ENCODE measurements at places on chromosomes 3 and 15.

GRCh38 chr3:45223889-45224727, 2.0 kb downstream of the TMEM158 start:
- DNase-seq, result no peak

GRCh38 chr3:134709561-134710312, 58.9 kb upstream of the KY start:
- DNase-seq, result no peak

- DNase-seq, result no peak
Observed at GRCh38 chr3:107740992-107741896, 218.5 kb downstream of the BBX start.

DNA sequence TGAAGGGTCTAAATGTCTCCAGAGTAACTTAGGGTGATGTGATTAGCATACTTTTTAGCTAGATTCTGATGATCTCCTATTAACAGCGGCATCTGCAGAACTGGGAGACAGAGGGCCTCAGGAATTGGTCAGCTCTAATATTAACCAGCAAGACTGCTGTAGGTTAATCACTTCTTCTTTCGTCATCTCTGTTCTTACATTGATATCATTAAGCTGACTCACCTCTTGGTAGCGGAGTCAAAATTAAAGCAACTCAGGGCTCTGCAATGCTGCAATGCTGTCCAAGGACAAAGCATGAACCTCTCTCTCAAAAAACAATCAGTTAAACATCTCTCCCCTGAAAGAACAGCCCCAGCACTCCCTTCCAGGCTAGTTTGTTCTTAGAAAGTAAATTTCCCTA, 57.5 kb upstream of the TRA2B start:
- no peak for DNase-seq

GRCh38 chr3:190070622-190071347, 49.9 kb downstream of the P3H2 start:
- no peak for DNase-seq

GRCh38 chr3:47421741-47422649, 41.2 kb downstream of the PTPN23 start:
- no peak for DNase-seq

DNA sequence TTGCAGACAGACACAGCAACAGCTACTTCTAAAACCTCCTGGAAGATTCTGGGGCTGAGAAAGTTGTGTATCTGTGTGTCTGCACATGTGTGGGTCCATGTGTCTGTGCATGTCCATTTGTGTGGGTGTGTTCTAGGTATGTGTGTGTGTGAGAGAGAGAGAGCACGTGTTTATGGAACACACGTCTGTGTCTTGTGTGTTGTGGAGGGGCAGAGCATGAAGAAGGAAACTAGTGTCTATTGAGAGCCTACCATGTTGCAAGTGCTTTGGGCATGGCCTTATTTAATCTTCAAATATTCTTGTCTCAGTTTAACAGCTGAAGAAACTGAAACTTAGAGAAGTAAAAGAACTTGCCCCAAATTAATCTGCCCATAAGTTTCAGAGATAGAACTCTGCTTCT, 327.5 kb downstream of the UACA start:
- DNase-seq, result no peak

DNA sequence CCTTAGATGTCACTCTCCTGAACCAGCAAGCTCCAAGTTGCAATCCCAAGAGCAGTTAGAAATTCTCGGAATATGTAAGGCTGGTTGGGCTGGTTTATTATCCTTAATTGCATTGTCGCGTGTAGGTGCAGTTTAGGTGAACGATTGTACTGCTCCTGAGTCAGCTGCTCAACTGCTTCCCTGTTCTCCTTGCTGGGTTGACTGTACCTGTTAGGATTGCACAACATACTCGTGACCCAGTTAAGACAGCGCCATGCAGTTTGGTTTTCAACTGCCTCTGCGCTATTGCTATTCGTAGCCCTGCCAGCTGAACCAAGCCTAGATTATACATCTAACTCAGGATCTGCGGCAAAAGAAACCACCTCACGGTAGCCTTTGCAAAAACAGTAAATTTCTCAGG, 41.0 kb downstream of the BCL2L10 start:
- DNase-seq, result no peak

GRCh38 chr3:106249159-106249558, 380.3 kb upstream of the CBLB start:
- DNase-seq, result no peak

DNA sequence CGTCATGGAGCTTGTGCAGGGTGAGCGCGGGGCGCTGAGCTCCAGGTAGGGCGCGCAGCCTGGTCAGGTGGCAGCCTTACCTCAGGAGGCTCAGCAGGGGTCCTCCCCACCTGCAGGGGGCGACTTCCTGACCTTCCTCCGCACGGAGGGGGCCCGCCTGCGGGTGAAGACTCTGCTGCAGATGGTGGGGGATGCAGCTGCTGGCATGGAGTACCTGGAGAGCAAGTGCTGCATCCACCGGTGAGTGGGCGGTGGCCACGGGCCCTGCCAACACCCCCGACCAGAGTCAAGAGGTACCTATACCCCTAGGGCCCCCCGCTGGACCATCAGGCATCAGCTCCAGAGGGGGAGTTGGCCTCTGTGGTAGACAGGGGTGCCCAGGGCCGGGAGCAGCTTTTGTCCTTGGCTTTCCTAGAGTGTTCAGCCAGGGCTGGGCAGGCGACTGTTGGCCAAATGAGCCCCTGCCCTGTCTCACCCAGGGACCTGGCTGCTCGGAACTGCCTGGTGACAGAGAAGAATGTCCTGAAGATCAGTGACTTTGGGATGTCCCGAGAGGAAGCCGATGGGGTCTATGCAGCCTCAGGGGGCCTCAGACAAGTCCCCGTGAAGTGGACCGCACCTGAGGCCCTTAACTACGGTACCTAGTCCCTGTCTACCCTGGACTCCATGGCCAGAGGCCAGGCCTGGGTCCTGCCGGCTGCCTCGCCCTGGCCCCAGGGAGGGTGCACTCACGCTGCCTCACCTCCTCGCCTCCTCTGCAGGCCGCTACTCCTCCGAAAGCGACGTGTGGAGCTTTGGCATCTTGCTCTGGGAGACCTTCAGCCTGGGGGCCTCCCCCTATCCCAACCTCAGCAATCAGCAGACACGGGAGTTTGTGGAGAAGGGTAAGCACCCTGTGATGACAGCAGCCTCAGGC, 9.1 kb downstream of the FES start:
- no peak for DNase-seq

DNA sequence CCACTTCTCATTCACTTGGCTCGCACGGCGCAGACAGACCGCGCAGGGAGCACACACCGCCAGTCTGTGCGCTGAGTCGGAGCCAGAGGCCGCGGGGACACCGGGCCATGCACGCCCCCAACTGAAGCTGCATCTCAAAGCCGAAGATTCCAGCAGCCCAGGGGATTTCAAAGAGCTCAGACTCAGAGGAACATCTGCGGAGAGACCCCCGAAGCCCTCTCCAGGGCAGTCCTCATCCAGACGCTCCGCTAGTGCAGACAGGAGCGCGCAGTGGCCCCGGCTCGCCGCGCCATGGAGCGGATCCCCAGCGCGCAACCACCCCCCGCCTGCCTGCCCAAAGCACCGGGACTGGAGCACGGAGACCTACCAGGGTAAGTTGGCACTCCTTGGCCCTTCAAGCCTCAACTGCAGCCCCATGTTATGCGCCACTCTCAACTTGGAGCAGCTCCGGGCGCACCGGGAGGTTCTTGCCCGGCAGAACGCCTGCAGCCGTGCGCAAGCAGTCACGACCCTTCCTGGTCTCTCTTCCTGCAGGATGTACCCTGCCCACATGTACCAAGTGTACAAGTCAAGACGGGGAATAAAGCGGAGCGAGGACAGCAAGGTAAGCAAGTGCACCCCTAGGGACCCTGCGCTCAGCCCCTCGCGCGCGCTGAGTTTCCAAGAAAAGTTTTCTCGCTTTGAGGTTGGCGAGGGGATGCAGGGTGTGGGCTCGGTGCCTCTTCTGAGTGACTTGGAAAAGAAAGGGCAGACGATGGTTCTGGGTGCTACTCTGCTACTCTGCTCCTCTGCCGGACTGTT, at the start of gene BHLHE40:
Gene BHLHE40, plus strand, starts transcription at position 10 of the 801 bp plus-strand sequence. Its CDS starts 282 bp downstream, at position 292.
- no peak for DNase-seq

GRCh38 chr3:57989646-57990045, 18.6 kb upstream of the FLNB start:
- DNase-seq, result no peak

DNA sequence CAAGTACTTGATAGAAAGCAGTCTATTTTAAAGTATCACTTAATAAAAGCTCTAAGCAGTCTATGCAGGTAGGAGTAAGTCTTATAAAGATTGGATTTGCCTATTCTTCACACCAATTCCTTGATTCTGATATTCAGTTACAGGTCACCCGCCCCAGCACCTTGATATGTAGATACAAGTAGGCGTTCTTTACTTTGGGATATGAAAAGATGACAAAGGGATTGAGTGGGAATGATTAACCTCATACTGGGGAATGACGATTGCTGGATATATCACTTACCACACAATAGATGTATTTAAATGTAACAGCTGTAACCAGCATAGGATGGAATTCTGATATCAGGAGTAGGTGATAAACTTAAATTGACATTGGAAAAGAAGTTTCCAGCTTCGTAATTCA, 47.1 kb downstream of the HHLA2 start:
- no peak for DNase-seq

DNA sequence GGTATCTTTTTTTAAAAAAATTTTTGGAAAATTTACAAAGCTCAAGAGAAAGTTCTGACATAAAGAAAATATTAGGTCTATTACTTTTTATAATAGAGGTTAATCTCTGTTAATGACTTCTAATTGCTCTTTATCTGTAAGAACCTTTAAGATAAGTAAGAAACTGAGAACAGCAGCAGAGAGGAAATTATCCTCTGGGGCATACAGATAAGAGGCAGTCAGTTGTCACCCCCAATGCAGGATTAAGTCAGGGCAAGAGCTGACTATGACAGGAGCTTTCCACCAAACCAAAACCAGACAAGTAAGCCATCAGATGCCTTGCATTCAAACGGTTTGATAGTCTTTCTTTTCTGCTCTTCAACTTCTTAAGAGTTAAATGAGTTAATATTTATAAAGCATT, 149.0 kb downstream of the GSK3B start:
- no peak for DNase-seq

DNA sequence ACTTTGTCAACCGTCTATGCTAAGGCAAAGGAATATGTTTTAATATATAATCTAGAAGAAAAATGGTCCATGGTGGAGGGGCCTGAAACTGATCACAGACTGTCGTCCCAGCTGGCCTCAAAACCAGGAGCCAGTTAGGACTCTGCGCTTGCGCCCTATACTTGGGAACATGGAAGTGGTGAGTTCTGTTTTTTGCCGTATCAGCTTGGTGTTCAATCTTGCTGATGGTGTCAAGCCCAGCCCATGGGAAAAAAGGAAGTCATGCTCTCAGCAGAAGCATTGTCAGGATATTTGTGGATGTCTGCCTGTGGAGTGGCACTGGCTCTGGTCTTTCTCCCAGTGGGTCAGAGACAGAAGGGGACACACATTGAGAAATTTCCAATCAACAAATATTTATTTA, 342.0 kb upstream of the CTDSPL start:
- no peak for DNase-seq

DNA sequence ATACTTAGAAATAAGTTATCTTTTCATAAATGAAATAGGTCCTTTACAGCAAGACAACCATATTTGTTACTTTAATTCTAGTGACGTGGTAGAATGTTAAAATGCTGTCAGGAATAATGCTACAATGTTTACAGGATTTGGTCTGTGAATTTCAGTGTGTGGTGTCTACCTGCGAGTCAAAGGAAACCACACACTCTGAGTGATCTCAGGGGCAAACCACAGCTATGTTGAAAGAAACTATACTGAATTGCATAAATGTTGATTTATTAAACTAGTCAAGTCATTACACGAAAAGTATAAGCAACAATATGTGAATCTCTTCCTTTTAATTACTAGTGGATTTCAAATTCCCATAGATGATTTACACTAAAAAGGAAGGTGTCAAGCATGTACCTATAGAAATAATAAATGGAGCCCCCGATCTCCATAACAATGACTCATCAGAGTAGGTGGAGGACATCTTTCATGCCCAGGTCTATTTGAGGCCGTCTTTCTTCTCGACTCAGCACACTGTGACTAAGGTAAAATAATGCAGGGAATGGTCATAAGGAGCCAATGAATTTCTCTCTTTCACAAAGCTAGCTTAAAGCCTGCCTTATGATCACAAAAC, 463.0 kb downstream of the ERC2 start:
- DNase-seq, result no peak

DNA sequence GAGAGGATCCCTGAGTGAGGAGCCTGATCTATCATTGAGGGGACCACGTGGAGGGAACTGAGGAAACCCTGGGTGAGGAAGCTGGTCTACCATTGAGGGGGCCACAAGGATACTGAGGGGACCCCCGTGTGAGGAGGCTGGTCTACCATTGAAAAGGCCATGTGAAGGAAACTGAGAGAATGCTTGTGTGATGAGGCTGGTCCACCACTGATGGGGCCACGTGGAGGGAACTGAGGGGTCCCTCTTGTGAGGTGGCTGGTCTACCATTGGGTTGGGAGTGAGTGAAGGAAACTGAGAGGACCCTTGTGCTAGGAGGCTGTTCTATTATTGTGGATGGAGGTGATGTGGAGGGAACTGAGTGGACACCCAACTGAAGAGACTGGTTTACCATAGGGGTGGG, 161.3 kb downstream of the FBLN2 start:
- no peak for DNase-seq

DNA sequence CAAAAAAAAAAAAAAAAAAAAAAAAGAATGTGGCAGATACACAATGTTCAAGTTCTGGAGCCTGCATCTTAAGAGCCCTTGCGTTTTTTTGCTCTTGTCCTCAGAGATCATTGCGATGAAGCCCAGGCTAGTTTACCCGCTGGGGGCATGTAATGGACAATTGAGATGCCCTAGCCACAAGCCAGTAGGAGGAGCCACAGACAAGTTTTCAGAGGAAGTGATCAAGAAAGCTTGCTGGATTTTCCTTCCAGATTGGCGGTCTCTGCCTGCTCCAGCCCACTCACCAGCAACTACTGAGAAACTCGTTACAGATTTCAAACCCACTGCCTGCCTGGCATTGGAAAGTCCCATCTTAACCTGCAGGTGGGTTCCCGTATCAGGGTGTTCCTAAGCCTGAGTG, 192.1 kb upstream of the EOMES start:
- DNase-seq, result no peak

- DNase-seq, result no peak
Observed at GRCh38 chr15:92847841-92848240, 52.3 kb upstream of the CHD2 start.

GRCh38 chr3:880371-880770, 212.5 kb upstream of the CNTN6 start:
- DNase-seq, result no peak

All from activated naive CD4-positive, alpha-beta T cell (primary cell).